Brain pericyte (primary cell): ENCODE measurements at places on chromosomes 12 and 14.

GRCh38 chr14:99982537-99983250 lies 82.5 kb upstream of the EVL start:
- no peak for DNase-seq

- DNase-seq: no peak
Measured at GRCh38 chr14:38972511-38972910, 130.5 kb downstream of the SEC23A start.

DNA sequence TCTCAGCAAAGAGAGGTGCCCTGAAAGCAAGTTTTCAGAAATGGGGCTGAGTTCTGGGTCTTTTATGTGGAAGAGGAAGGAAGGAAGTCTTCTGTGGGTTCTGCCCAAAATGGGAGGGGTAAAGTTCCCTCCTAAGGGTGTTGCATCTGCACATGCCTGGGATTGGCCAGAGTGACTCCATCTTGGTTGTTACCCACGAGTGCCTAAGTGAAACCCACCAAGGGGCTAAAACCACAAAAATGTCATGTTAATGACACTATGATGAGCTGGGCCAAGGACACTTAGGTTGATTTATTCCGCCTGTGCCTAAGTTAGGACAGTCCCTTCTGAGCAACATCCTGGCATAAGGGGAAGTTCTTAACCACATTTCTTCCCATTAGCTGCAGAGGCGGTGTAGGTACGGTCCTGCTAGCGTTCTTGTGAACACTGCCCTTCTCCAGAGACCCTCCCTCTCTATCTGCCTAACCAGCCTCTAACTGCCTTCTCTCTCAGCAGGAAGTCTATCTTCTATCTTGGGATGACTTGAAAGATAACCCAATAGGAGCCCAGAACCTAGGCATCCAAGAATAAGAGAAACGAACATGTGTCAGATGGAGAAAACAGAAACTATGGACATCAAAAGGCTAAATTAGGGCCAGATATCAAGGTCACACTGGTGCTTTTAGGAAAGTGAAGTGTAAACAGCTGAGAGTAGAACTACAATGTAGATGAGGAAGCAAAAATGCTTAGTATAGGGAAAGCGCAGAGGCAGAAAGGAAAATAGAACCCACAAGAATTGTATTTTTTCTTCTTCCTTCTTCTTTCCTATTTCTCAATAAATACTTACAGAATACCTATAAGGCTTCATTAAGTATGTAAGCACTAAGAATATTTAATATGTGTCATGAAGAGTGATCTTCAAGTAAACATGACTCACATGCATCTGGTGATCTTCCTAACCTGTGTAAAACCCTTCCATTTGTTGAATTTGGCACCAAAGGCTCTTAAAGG lies 104.2 kb upstream of the AMN1 start:
- DNase-seq: no peak

- DNase-seq: no peak
Measured at GRCh38 chr12:104720339-104721038, 237.6 kb downstream of the SLC41A2 start.

DNA sequence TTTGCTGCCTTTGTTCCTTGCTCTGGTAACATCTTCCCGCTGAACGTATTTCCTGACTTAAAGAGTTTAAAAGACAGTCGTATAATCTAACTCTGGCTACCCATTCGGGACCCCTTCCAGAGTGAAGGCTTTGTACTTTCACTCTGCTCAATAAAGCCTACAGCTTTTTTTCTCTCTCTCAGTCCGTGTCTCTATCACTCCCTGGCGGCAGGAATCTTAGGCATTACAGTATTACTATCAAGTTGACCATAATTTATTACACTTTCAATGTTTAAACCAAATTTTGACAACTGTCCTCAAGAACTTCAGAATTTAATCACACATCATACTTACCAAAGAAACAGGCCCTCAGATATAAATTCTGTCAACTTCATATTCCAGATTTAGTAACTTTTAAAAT lies 967.9 kb downstream of the FSCB start:
- no peak for DNase-seq

GRCh38 chr14:24398293-24398652 lies 530 bp upstream of the NYNRIN start:
- DNase-seq: no peak

GRCh38 chr14:74080820-74081460 lies 3.3 kb downstream of the ALDH6A1 start:
- DNase-seq: no peak

DNA sequence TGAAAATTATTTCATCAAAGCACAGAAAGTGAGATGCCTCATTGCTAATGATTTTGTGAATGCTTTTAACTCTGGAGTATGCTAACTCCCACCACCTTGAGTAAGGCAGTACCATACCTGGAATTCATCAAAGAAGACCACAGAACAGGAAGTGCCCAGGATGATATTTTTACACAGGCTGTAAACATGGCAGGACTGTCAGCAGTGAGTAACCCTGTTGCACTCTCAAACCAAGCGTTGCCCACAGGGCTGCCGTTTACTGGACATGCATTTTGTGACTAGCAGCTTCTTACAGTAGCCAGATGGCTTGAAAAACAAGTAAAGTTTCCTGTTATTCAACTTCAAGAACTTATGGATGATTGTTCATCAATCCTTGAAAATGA lies 42.4 kb downstream of the RALGAPA1 start:
- DNase-seq: no peak

DNA sequence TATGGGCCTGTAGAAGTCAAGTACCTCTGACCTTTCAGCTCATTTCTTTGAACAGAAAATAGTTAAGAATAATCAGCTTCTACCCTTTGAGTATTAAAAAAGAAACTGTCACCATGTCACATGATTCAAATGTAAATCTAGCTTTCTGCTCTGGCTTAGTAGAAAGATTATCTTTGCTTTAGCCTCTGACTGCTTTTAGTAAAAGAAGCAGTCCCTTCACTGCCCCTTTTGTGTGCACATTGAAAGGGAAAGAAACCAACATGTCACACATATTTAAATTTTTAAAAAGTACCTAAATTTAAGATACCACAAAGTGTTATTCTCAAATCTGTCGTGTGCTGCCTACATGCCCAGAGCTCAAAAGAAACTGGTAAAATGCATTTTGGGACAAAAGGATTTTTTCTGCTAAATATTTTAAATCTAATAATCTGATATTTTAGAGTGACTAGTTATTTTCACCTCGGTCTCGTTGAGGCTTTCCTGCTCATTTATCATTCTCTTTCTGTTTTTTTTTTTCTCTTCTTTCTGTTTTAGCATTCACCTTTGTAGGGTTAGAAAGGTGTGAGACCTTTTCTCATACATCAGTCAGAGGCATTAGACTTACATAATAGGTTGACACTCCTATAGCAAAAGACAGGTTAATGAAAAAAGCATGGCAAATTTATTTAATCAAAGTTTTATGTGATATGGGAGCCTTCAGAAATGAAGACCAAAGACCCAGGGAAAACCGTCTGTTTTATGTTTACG lies 41.3 kb downstream of the SLC16A7 start:
- no peak for DNase-seq

DNA sequence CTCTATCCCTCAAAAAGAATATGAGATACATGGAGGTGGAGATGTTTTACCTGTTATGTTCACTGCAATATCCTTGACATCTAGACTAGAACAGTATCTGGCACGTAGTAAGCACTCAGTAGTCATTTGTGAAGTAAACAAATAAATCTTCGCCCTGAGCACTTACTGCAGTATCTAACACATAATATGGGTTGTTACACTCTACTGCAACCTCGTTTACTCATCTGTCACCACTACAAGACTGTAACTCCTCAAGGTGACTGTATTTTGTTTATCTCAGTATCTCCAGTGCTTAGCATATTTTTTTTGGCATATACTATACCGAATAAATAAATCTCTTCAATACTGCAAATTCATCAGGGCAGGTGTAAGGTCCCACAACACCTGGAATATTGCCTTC lies 66.1 kb downstream of the WASHC3 start:
- no peak for DNase-seq

DNA sequence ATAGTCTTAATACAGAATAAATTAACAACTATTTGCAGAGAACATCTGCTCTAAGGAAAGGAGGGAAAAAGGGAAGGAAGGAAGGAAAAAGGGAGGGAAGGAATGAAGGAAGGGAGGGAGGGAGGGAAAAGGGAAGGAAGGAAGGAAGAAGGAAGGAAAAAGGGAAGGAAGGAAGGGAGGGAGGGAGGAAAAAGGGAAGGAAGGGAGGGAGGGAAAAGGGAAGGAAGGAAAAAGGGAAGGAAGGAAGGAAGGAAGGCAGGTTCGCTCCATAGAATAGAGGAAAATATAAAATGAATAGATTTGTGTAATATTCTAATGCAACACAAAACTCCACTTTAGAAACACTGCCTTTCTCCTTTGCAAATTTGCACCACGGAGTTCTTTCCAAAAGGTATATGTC lies 16.6 kb downstream of the KICS2 start:
- DNase-seq: no peak

DNA sequence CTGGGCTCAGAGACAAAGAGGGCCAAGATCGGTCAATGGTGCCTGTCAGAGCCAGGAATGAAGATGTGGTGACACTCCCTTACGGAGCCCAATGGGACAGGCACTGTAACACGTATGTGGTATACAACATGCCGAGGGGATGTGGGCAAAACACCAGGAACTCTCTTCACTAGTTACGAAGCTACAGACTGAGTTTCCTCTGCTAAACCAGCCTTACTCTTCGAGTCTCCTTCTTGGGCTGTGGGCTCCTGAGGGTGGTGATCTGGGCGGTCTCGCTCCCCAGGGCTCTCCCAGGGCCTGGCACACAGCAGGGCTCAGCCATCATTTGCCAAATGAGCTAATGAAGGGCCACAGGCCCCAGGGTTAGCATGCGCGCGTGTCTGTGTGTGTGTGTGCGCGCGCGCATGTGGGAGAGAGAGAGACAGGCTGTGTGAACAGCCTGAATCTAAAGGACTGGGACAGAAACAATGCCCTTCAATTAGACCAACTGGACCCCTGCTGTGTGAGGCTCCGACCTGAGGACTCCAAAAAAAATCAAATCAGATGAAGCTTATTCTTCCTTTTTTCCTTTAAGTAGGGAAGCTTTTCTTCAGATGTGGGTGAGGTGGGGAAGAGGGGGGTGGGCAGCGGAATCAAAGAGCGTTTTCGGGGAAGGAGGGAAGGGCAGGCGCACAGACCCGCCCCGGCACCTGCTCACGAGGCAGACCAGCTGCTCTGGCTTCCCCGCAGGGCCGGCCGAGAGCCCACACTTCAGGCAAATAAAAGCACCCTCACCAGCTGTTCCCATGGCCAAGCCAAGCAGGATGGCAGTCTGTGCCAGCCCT lies 42.5 kb downstream of the CCDC88C start:
- no peak for DNase-seq

- no peak for DNase-seq
Measured at GRCh38 chr14:106883218-106883692, 1356.9 kb downstream of the TMEM121 start.

DNA sequence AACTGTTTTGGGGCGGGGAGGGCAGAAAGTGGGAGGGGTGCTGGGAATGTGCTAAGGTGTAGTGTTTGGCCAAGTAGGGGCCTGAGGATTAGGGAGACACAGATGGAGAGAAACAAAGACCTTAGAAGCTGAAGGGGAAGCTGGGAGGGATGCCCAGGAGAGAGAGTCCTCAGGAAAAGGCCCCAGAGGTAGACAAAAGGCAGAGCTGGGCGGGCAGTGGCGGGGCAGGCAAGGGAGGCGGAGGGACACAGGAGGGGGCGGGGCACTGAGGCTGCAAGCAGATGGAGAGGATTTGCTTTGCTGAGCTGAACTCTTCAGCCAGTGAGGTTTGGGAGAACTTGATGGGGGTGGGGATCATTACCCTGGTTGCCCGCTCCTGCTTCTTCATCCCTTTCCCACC lies 2.8 kb downstream of the PTMS start:
- DNase-seq: no peak

DNA sequence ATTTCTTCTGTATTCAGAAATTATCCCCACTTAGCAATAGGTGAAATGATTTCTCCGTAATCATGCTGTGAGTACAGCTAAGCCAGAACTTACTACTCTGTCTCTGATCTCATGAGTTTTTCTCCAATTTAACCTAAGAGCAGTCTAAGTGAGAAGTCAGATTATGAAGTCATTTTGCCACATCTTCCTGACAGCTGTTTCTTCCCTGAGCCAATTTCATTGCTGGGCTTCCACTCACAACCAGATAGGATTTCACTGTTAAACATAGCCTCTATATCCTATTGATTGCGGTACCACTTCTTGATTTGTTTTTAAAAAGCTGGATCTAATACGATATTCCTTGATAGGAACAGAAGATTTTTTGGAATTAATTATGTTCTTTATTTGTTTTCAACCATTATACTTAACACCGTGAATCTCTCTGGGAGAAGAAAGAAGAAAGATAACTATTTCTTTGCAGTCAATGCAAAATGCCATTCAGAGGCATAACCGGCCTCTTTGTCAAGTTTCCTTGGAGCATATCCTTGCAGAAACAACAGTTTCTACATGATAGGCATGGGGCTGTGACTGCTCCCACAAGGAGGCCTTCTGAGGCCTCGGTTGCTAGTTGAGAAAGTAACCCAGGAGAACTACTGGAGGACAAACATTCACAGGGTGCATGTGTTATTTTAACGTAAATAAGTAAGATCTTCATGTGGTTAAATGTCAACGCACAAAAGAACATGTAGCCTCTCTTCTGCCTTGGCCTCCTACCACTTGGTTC lies 212.2 kb downstream of the NPAS3 start:
- no peak for DNase-seq

GRCh38 chr12:91575630-91576029 lies 393.0 kb upstream of the DCN start:
- no peak for DNase-seq

- DNase-seq: no peak
Measured at GRCh38 chr12:25775968-25776367, 182.5 kb upstream of the RASSF8 start.

DNA sequence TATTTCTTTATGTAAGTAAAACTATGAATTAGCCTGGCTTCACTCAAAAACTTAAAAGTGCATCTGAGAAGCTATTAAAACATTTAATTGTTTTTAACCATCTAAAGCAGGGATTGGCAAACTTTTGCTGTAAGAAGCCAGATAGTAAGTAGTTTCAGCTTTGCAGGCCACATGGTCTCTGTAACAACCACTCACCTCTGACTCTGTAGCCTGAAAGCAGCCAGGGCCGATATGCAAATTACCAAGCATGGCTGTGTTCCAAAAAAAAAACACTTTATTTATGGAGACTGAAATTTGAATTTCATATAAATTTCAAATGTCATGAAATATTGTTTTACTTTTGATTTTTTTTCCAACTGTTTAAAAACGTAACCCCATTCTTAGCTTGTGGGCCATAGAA lies 95.3 kb downstream of the CIT start:
- no peak for DNase-seq

- no peak for DNase-seq
Measured at GRCh38 chr12:54378796-54379397, 5.6 kb downstream of the ZNF385A start.

DNA sequence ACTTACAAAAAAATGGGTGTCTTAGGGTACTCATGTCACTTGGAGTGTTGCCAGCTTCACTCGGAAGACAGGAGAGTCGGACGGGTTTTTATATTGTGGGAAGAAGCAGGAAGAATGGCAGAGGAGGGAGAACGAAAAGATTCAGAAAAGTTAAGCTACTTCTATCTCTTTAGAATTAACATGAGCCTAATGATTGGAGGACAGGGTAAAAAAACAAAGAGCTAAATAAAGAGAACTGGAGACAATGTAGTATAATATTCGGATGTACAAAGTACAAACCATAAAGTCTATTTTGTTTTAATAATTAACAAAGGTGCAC lies 43.9 kb downstream of the EFCAB11 start:
- DNase-seq: no peak
